ENCODE measurements at places on chromosomes 1 and 21.

DNA sequence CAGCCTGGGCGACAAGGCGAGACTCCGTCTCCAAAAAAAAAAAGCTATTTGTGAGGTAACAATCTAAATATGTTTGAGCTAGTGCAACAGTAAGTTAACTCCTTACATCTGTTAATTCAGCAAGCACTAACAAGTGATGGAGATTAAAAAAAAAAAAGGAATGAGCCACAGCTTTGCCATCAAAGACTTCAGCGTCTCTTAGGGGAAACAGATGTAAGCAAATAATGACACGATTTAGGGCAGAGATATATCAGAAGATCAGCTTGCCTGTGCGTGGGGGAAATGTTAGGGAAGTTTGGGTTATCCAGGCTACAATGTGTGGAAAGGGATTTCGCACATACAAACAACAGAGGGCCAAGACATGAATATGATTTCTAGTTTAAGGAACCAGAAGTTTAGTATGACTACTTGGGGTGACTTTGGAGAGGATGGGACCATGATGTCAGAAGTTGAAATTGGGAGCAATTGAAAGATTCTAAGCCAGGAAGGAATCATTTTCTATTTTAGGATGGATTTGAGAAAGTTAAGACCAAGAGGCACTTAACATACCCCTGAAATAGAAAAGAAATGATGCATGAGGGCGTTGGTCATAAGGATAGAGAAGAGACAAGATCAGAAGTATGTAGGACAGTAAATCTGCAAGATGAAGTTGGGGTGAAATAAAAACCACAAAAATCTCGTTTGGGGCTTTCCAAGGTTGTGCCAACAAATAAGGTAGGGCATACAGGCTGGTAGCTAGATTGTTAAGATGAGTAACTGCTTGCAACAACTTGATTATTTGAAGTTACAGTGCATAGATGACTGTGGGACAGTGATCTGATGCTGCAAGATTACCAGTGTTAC, 2.4 kb upstream of the BRWD1 start:
- no peak for DNase-seq

DNA sequence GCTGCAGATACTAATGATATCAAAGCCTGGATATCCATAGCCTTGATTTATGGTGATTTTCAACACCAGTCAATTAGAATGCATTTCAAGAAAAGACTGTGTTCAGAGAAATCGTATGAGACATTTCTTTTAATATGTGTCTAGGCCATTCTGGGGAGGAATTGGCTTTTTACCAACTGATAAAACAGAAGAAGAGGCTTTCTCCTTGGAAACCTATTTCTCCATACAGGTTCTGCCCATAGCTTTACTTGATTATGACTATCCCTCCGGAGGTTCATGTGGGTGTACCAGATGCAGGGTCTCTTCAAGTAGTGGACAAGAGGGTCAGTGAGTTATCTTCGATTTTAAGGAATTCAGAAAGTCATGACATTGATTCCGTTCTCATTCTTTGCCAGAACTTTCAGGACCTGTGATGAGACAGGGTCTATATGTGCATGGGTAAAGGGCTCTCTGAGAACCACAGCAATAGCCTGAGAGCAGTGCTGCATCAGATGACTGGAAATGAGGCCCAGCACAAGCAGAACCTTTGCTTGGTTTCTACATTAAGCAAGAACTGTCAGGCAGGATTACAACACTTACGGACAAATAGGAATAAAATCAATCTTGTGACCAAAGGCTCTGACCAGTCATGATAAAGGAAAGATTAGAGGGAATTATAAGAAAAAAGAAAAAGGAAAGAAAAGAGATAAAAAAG, 263.7 kb upstream of the SGIP1 start:
- DNase-seq: no peak

DNA sequence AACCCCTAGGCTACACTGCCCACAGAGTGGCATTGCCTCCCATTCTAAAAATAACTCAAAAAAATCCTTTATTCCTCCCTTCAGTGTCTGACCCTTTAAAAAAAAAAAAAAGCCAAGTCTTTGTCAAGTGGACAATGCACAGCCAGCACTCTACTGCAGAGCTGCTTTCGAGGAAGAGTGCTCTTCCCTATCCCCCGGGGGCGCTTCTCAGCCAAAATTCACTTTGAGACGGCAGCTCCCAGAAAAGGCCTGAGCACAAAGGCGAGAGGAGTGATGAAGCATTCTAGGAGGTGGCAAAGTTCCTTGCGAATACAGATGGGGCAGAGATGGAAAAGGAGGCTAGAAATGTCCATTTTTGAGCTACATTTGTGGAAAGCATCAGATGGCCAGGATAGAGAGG, 23.3 kb downstream of the EPHA10 start:
- DNase-seq: no peak

DNA sequence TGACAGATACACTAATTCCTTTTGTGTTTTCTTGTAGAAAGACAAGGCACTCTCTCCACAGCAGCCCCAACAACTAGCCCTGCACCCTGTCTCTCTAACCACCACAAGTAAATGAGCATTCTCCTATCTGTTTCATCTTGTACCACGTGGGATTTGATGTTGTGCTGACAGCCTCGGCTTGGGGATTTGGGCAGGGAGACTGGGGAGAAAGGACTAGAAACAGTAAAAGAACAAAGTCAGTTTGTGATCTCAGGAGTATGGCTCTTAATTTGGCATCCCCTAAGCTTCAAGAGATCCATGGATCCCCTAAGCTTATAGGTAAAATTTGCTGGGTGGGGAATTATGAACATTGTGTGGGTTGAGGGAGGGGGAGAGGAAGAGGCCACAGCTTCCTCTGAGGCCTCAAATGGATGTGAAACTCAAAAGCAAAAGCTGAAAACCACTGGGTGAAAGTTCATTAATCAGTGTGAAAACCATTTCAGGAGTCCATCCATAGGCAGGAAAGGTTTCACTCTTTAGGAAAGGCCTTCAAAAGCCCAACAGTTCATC, 3.1 kb downstream of the C1orf162 start:
- peak; percentile 16 for DNase-seq

- no peak for DNase-seq
Observed at GRCh38 chr1:45979074-45979777, 153.2 kb downstream of the PIK3R3 start.

- DNase-seq: peak; percentile 63
Observed at GRCh38 chr1:27332536-27333281, 9.1 kb upstream of the SYTL1 start.

GRCh38 chr1:17188889-17189631, 15.9 kb upstream of the PADI1 start:
- DNase-seq: no peak

DNA sequence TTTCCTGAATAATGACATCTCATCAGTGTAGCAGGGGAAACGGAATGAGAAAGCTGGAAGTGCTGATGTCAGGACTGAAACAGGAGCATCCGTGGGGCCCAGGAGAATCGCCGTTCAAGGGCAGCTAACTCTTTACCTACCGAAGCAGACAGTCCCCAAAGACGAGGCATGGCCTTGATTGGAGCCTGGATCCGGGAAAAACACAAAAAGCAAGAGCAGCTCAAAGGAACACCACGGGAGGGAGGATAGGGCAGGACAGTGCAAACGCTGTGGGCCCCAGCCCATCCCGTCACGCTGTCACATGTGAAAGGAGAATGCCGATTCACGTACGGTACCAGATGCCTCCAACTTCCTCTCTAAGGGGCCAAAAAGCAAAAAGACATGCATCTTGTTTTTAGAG, 34.9 kb downstream of the WNT9A start:
- no peak for DNase-seq

- no peak for DNase-seq
Observed at GRCh38 chr1:33397125-33397506, 33.8 kb downstream of the PHC2 start.

DNA sequence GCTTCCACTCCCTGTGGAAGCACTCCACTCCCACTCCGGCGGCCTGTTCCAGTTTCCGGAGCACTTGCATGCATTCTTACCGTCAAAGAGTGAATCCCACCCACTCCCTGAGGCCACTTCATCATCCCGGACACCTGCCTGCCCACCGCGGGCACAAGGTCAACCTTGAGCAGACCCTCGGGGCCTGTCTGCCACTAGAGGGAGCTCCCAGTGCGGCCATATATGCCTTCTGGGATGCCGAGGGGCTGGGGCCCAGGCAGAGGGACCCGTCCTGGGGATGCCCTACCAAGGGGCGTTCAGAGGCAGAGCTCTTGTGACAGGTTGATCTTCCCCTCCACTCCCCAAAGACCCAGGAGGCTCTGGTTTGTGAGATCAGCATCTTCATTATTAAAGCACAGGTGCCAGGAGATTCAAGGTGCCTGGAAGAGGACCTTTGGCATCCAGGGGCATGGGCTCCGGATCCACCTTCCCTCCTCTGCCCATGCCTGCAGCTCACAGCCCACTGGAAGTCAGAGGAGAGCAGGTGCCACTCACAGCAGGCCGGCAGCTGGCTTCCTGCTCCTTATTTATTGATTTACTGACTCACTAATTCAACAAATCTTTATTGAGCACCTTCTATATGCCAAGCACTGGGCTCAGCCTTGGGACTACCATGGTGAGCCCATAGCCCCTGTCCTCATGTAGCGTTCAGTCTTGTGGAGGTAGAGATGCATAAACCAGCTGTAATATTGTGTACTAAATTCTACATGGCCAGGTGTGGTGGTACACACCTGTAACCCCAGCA, 47.3 kb downstream of the UBIAD1 start:
- DNase-seq: peak; percentile 40

GRCh38 chr1:94180650-94181049, 56.7 kb downstream of the ARHGAP29 start:
- no peak for DNase-seq

GRCh38 chr1:230073371-230074035, 6.5 kb downstream of the GALNT2 start:
- no peak for DNase-seq

- DNase-seq: no peak
Observed at GRCh38 chr1:156106624-156107488, 7.7 kb upstream of the LMNA start.

GRCh38 chr21:42060166-42060565, 11.0 kb upstream of the UMODL1 start:
- DNase-seq: no peak

- DNase-seq: no peak
Observed at GRCh38 chr1:149917571-149918144, at the start of gene SV2A. Gene SV2A, minus strand, starts transcription at chr1:149917844. Its CDS starts 4,004 bp downstream, at chr1:149913840.

DNA sequence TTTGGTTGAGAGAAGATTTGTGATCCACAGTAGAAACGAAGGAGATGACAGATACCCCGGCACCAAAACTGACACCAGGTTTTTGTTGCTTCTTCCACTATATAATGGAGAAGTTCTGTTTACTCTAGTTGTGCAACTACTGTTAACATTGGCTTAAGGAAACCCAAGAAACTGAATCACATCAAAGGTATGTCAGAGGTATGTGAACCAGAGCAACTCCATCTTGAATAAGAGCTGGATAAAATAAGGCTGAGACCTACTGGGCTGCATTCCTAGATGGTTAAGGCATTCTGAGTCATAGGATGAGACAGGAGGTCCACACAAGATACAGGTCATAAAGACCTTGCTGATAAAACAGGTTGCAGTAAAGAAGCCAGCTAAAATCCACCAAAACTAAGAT, 173.7 kb upstream of the CAMK1G start:
- DNase-seq: no peak

GRCh38 chr1:173489149-173489600, 12.0 kb downstream of the PRDX6 start:
- no peak for DNase-seq

DNA sequence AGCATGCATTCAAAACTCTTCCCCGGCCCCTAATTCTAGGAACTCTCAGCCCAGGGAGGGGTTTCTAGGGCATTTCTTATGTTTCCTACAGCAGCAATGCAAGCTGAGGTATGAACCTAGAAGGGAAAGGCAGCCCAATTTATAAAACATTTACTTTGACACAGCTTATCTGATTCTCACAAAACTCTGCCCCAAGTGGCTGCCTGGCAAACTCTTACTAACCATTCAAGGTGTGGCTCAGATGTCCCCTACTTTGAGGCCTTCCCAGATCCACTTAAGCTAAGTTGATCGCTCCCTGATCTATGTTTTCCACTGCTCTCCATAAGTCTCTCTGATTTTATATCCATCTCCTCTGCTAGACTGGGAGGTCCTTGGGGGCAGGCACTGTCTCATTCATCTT, 35.4 kb downstream of the AK2 start:
- DNase-seq: no peak

DNA sequence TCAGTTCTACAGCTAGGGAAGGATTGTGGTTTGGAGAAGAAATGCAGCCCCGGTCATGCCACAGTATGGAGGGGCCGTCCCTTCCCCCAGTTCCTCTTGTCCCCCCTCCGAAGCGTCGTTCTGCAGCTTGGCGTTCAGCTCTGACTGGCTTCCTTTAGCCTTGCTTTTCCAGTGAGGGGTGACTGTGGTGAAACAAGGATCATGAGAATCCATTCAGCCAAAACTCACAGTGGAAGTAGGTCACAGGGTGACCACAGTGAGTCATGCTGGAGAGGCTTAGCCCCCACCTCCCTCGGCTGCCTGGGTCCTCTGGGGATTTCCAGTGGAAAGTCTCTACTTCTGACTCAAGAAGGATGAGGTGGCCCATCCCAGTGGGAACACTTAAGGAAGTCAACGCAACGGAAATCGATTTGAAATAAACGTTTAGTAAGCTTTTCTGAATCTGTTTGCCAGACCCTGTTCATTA, 37.3 kb upstream of the COL6A2 start:
- DNase-seq: no peak

GRCh38 chr1:203307641-203308126, 2.4 kb downstream of the BTG2 start:
- no peak for DNase-seq

- DNase-seq: no peak
Observed at GRCh38 chr1:153515504-153516394, 20.0 kb downstream of the S100A6 start.

GRCh38 chr1:160353223-160353622, 10.0 kb downstream of the NCSTN start:
- DNase-seq: no peak

- DNase-seq: no peak
Observed at GRCh38 chr21:16079830-16080229, 350.0 kb downstream of the USP25 start.

GRCh38 chr1:213292614-213293013, 241.6 kb downstream of the RPS6KC1 start:
- no peak for DNase-seq

- no peak for DNase-seq
Observed at GRCh38 chr21:42698733-42699132, 45.3 kb downstream of the PDE9A start.

DNA sequence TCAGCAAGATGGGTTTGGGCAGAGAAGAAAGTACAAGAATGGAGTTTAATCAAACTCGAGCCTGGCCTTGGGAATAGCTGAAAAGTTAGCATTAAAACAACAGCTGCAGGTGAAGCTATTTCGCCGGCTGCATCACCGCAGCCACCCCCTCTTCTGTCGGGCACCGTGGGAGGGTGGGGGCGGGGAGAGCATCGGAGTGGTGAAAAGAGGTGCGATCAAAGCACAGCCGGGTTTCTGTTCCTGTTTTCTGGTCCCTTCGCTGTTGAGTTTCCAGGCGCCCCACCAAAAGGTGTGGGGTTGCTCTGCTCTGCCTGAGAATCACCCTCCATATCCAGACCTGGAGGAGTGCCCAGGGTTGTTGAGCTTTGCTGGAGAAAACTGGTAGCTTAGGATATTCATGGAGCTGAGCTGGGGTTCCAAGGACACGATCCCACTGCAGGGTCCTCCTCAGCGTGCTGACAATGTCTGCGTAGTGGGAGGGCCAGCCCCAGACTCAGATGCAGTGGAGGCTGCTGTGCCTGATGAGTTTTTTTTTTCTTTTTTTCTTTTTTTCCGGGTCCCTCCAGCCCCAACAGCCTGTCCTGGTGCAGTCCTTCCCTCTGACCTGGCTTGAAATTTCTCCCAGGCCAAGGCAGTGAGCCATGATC, 127.5 kb upstream of the C1orf174 start:
- peak; percentile 61 for DNase-seq

All from GM19239 (cell line).